ENCODE measurements at places on chromosomes 7 and 10. TPM values are rescaled to one million over a fixed set of nuclear protein-coding genes. Genes with fewer than 3 reads are reported as not detected.

MALRD1 gene
- polyA plus RNA-seq = 109 TPM

MKX gene
- polyA plus RNA-seq = 0.40 TPM

C7orf57 gene
- 0.28 TPM for polyA plus RNA-seq

PCGF5 gene
- polyA plus RNA-seq = 57.9 TPM

OIT3 gene
- polyA plus RNA-seq = 9.9 TPM

TMEM229A gene
- polyA plus RNA-seq = 3.7 TPM

GAD2 gene
- 1.7 TPM for polyA plus RNA-seq

CCDC146 gene
- polyA plus RNA-seq = 13.4 TPM

OR2A12 gene
- polyA plus RNA-seq = 0.04 TPM

PNLIPRP3 gene
- not detected for polyA plus RNA-seq

All from large intestine (tissue), 12 donors.